Stimulated activated CD8-positive, alpha-beta memory T cell treated with anti-CD3 and anti-CD28 coated beads, Interleukin-12 subunit alpha, Interleukin-12 subunit beta, amount 100 ng/mL, for 4 hours (primary cell): ENCODE measurements at places on chromosomes 12 and 14.

- DNase-seq, result no peak
Measured at GRCh38 chr14:104431929-104432541, 147.5 kb upstream of the C14orf180 start.

DNA sequence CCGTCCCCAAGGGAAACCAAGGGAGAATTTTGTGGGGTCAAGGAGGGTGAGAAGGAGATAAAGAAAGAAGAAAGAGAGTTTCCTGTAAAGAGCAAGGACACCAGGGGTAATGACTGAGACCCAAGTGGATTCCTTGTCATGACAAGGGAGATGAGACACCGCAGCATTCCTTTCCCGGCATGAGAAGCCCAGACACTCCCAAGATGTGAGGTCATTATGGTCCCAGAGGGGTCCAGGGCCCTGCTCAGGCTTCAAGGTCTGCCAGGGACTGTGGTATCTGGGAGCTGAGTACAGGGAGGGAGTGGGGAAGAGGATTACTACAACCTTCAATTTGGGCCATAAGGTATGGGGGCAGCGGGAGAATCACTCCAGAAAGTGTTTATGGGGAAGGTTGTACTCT, 58.1 kb downstream of the SPTB start:
- no peak for DNase-seq

GRCh38 chr14:74141703-74142102, 56.9 kb downstream of the LIN52 start:
- DNase-seq, result no peak

GRCh38 chr12:57099047-57099714, 10.3 kb downstream of the NAB2 start:
- DNase-seq, result no peak

GRCh38 chr12:52311285-52311648, 9.9 kb downstream of the KRT83 start:
- no peak for DNase-seq

- no peak for DNase-seq
Measured at GRCh38 chr12:18057051-18057450, 32.9 kb downstream of the RERGL start.

DNA sequence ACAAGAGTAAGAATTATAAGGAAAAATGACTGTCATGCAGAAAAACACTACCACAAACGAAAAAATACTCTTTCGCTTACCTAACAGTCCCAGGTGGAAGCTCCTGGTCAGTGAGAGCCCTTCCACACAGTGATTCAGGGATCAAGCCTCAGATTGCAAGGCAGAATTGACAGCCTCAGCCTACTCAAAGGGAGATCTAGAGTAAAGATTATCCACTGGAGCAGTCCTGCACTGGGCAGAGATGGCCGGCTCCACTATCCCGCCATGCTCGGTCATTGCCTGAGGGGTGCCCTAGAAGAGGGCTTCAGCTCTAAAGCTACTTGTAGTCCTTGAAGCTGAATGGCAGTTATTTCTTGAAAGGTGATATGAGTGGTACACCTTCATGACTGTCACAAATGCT, 174.7 kb downstream of the TTC8 start:
- DNase-seq, result no peak

DNA sequence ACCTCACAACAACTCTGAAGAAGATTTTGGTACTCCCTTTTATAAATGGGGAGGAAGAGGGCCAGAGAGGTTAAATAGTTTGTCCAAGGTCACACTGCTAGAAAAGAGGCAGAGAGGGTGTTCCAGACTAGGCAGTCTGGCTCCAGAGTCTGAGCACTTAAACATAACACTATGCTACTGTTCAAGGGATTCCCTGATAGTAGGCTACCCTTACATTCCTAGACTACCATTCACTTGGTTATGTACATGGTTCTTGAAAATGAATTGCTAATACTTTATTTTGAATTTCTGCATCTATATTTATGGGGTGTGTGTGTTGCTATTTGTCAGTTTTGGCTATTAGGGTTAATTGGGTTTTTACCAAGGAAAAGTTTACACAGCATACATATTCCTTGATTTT, 7.2 kb downstream of the GNS start:
- no peak for DNase-seq

- DNase-seq, result no peak
Measured at GRCh38 chr12:65614259-65614889, 209.9 kb upstream of the HMGA2 start.

- no peak for DNase-seq
Measured at GRCh38 chr12:108169708-108170107, 40.6 kb downstream of the WSCD2 start.

GRCh38 chr12:52082669-52082987, 3.1 kb downstream of the SMIM41 start:
- DNase-seq, result no peak

DNA sequence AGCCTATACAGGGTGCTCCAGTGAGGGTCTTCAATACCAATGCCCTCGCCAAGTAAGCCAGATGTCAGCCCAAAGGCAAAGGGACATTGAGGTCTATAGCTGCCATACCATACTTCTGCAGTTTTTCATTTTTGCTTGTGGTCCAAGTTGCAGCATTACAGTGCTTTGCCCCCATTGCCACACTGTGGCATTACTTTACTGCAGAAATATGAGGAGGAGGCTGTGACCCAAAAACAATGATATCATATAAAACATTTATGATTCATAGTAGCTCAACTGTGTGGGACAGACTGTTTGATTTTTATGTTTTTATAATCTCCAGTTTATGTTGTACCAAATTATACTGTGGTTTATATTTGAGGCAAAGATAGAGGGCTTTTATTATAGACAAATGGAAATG, 64.1 kb downstream of the KIAA0586 start:
- DNase-seq, result no peak

DNA sequence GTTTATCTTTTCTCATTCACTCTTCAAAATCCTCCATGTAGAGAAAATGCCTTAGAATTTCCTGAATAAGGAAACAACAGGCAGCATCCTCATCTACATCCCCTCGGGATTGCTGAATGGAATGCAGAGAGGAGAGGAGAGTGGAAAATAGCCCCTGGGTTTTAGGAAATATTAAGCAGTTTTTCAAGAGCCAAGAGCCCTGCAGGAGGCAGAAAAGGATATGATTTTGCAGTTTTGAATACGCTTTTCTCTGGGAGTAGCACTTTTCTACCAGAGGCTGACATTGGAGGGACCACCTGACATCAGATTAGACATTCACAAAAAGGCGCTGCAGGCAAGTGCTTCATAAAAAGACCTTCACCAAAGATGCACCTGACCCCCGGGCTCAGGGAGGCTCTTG, 362.2 kb upstream of the SFSWAP start:
- no peak for DNase-seq

DNA sequence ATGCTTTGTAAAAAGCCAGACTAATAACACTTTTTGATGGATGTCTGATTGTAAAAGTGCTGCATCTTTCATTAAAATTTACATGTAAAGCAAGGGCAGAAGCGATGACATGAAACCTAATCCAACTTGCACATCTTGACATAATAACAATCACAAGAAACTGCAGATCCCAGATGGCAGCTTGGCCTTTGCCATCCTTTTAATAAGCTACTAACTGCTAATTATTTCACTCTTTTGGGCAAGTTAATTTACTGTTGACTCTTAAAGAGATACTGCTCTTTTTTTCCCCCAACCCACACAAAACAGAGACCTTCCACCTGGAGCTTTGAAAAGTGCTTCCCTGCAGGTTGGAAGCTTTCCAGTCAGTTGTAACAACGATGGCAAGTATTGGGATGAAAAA, 137.5 kb downstream of the NRXN3 start:
- DNase-seq, result no peak

DNA sequence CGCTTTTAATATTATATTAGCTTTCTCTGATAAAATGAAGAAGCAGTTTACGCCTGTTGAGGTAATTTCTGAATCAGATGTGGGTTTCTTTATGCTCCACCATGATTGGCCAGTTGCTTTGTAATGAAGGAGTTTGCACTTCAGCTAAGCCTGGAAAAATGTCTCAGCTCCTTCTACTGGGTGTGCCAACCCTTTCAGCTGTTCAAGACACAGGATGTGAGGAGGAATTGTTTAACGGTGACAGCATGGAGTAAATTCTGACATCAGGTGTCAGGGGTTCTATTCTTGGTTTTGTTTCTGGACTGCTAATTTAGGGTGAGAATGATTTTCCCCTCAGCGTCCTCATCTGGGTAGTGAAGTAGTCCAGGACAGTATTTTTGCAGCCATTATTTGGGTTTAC, 43.5 kb downstream of the FLRT2 start:
- no peak for DNase-seq

DNA sequence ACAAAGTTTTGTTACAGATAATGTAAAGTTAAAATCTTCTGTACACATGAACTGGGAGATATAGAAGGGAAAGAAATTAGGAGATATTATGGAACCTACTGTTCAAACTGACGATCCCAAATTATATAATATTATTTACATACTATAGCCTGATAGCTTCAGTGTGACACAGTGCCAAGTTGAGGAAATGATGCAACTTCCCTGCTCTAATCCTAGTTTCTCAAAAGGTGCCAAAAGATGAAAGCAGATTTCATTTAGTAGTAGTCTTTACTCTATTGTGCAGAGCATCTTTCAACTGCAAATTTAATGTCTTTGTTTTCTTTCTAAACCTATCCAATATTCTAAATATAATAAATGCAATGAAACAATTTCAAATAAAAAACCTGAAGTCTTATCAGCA, 46.9 kb downstream of the COCH start:
- DNase-seq, result no peak

- no peak for DNase-seq
Measured at GRCh38 chr14:95511687-95512086, 4.8 kb downstream of the SYNE3 start.

- DNase-seq, result no peak
Measured at GRCh38 chr12:132430838-132431774, 58.8 kb upstream of the FBRSL1 start.
